ENCODE measurements at places on chromosomes 6 and 20. TPM values are rescaled to one million over a fixed set of nuclear protein-coding genes. Genes with fewer than 3 reads are reported as not detected.

ZNF341 gene
- 1.4 TPM for total RNA-seq

DEFB112 gene
- not detected for total RNA-seq

SLPI gene
- 1.4 TPM for total RNA-seq

UNC5CL gene
- 0.33 TPM for total RNA-seq

HSPA1L gene
- total RNA-seq = 1.7 TPM

RSPO3 gene
- total RNA-seq = 0.36 TPM

PAQR8 gene
- 6.3 TPM for total RNA-seq

DEFB128 gene
- not detected for total RNA-seq

FOXQ1 gene
- not detected for total RNA-seq

HLA-DOB gene
- 0.45 TPM for total RNA-seq

ZNF343 gene
- total RNA-seq = 5.0 TPM

SLC13A3 gene
- total RNA-seq = 0.85 TPM

RIPOR2 gene
- total RNA-seq = 2.0 TPM

PRICKLE4 gene
- total RNA-seq = 1.9 TPM

SRSF12 gene
- total RNA-seq = not detected

CDH26 gene
- 0.62 TPM for total RNA-seq

TMEM217 gene
- total RNA-seq = 0.36 TPM

GRM1 gene
- 2.7 TPM for total RNA-seq

PNPLA1 gene
- not detected for total RNA-seq

LIME1 gene
- total RNA-seq = 3.9 TPM

ANGPT4 gene
- not detected for total RNA-seq

FHL5 gene
- total RNA-seq = 1.8 TPM

RNF39 gene
- not detected for total RNA-seq

SNAP91 gene
- 0.47 TPM for total RNA-seq

CCN2 gene
- total RNA-seq = 27.9 TPM

REM1 gene
- 2.7 TPM for total RNA-seq

BPI gene
- 0.21 TPM for total RNA-seq

ARMH2 gene
- not detected for total RNA-seq

GABRR1 gene
- total RNA-seq = not detected

OR2H1 gene
- total RNA-seq = not detected

TSBP1 gene
- not detected for total RNA-seq

LY6G6D gene
- not detected for total RNA-seq

MEP1A gene
- not detected for total RNA-seq

IRF4 gene
- 0.32 TPM for total RNA-seq

CRISP3 gene
- total RNA-seq = not detected

ERGIC3 gene
- 101 TPM for total RNA-seq

CFAP206 gene
- 0.19 TPM for total RNA-seq

FAM184A gene
- total RNA-seq = 0.53 TPM

TBXT gene
- not detected for total RNA-seq

C2 gene
- 2.0 TPM for total RNA-seq

IL17A gene
- not detected for total RNA-seq

OR12D1 gene
- total RNA-seq = not detected

HLA-DQA1 gene
- total RNA-seq = 19.0 TPM

CCM2L gene
- total RNA-seq = 6.4 TPM

BMP2 gene
- 2.5 TPM for total RNA-seq

FOXA2 gene
- not detected for total RNA-seq

BTN1A1 gene
- not detected for total RNA-seq

NOP56 gene
- 37.1 TPM for total RNA-seq

HLA-DRA gene
- total RNA-seq = 99.0 TPM

PKHD1 gene
- 0.07 TPM for total RNA-seq

Measured in heart right ventricle (tissue), 16 donors.